ENCODE measurements at places on chromosomes 6 and 20.
A peak's percentile ranks its signal among the peaks of the same experiment; 100 is the strongest.

DNA sequence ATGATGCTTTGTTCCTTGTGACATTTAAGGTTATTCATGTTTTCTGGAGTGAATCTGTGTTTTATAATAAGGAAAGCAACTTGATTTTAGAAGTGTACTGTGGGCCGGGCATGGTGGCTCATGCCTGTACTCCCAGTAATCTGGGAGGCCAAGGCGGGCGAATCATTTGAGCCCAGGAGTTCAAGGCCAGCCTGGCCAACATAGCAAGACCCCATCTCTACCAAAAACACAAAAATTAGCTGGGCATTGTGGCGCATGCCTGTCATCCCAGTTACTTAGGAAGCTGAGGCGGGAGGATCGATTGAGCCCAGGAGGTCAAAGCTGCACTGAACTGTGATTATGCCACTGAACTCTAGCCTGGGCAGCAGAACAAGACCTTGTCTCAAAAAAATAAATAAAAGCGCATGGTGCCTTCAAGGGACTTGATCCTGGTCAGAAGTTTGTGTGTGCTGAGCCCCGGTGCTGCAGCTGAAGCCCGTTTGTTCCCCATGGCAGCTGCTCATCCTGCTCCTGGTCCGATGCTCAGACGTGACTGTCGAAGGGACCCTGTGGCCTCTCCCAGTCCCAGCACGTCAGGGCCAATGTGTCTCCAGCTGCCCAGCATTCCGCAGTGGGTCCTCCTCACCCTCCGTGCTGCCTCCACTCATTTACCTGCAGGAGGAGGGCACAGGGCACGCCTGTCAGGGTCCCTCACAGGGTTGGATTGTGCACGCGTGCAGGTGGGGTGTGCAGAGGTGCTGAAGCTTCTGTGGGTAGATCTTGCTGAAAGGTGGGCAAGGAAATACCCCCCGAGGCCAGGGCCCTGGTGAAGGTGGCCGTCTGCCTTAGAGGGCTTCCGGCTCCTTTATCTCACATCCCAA, 18.3 kb downstream of the ENTPD6 start:
- no peak for DNase-seq

GRCh38 chr20:63873477-63873971, 8.5 kb downstream of the TPD52L2 start:
- peak; percentile 56 for DNase-seq

DNA sequence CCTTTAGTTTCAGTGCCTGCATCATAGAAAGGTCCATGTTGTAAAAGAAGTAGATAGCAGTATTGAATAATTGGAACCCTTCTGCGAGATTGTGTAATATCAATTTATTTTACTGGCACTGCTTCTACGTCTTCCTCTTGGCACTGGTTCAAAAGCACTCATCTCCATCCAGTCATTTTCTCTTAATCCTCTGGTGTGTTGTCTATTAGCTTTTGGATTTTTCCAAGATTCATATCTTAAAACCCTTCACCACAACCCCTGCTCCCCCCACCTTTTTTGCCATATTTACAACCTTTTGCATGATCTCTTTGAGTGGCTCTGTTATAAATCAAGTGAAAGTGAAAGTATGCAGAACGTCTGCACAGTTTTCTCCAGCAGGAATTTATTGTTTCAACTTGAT, 76.6 kb upstream of the HSF2 start:
- peak; percentile 8 for DNase-seq

GRCh38 chr6:73302339-73302738, 39.3 kb upstream of the KHDC1 start:
- DNase-seq = no peak

DNA sequence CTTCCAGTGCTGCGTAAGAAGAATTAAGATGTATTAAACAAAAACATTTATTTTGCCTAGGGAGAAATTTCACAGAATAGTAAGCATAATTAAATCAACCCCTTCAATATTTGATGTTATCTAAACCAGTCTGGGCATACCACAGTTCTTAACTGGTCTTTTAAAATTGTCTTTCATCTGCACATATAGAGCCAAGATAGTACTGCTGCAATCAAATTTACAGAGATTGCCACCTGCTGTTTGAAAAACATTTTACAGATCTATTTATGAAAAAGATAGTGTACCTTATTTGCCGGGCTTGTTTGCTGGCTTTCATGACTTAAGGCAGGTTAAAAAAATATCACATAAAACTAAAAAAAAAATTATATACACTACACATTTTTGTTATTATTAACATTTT, 323.2 kb downstream of the ADGRB3 start:
- DNase-seq = no peak

DNA sequence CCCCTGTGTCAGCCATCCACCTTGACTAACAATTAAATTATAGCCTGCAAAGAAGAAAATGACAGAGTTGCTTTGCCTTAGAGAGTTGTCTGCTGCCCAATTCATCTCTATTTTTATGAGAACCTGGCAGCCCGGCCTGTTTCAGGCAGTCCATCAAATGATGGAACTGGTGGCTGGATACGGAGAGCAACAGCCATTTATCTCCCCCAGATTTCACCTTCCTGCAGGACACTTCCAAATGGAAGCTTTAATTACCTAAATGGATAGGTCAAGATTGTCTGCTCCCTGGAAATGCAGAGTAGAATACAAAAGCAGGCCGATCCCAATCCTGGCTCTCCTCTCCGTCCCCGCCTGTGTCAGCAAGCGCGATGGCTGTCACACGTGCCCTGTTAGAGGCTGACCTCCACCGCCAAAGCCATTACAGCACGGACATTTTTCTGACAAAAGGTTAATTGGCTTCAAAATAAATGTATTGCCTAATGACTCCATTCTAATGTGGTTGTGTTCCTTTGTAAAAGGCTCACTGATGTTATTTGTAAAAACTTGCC, 86.7 kb downstream of the PACRG start:
- DNase-seq = no peak

- peak; percentile 38 for DNase-seq
Measured at GRCh38 chr6:24283043-24283985, 74.5 kb downstream of the DCDC2 start.

DNA sequence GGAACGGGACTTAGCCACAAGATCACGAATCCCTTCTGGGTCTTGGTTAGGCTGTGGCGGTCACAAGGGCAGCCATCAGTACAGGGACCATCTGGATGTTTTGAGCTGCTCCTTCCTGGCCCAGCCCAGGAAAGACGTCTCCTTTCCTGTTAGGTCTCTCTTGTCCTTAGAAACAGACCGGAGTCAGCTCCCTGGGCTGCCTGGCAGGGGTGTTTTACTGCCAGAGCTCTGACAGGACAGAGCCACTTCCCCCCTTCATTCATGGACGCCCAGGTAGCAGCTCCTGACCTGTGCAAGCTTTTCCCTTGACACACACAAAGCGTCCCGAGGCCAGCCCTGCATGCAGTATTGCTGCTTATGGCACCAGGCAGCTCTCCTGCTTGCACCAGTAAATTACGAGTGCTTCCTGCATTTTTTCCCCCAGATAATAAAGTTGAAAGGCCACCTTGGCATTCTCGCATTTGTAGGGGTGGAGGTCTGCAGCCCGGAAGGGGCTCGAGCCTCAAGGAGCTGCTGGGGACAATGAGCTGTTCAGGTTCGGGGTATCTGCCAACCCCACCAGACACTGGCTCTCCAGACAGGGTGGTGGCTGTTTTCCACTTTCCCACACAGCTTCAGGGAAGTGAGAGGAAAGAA, 87.4 kb downstream of the NOL4L start:
- no peak for DNase-seq

DNA sequence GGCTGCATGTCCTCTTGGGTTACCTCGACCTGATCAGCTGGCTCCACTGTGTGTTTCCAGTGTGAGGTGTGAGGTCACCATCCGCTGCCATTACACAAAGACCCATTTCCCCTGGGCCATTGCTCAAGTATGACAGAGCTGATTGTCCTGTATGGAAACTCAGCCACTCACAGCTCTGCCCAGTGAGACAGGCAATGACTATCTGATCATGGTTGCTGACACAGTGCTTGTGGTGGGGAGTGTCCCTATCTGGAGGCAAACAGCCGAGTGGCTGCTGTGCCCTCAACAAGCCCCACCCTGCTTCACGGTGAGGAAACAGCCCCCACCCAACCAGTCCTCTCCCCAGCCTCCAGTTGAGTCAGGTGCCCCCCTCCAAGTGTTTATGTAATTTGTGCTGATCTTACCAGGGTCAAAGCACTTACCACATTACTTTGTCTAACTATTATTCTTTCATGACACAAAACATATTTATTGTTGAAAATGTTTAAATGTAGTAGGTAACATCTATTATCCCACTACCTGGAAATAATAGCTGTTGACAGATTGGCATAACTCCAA, 11.7 kb upstream of the MAPK13 start:
- no peak for DNase-seq

DNA sequence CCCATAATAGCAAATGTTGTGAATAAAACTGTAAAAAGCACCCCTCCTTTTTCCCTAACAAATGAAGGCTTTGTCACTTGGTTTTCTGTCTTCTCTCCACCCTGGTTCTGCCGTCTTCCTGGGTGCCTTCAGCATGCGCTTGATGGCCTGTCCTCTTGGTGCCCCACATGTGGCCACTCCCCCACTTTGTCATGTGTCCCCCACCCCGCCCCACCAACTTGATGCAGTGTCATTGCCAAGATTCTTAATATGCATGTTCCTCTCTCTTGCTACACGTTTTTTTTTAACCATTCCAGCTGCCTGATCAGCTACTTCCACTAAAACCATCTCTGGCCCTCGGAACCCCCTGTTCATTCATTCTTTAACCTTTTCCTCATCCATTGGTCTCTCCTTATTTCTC, 340.3 kb downstream of the QKI start:
- DNase-seq = no peak

- no peak for DNase-seq
Measured at GRCh38 chr6:81304466-81304865, 448.0 kb downstream of the TENT5A start.

DNA sequence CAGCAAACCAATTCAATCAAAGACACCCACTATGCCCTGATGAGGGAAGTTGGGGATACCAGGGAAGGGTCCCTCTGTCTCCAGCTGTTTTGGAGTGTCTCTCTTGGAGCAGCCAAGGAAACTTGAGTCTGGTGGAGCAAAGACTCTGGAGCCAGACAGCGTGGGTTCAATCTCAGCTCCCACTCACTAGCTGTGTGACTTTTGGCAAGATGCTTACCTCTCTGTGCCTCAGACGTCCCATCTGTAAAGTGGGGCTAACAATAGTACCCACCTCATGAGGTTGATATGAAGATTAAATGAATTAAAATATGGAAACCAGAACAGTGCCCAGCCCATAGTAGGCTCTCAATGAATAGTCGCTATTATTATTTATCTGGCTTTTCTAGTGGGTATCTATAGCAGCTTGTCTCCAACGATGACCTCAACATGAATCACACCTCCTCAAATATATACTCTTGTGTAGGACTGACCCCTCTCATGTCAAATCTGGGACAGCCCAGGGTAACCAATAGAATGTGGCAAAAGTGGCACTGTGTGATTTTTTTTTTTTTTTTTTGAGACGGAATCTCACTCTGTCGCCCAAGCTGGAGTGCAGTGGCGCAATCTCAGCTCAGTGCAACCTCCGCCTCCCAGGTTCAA, 99.2 kb upstream of the FOXP4 start:
- no peak for DNase-seq

DNA sequence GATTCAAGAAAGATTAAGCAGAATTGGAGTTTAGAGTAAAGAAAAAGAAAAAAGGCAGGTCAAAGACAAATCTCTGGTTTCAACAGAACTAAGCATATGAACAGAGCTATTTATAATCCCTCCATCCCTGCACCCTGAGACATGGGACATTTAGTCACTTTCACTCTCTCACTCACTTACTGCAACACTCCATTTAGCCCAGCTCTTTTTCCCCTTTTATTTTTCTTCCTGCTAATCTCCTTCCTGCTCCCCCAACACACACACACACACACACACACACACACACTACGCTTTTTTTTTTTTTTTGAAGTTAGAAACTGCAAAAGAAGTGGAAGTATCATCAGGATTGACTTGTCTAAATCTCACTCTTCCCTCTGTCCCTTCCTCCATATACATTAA, 45.1 kb upstream of the TBC1D7 start:
- no peak for DNase-seq

GRCh38 chr20:53439616-53440015, 154.0 kb downstream of the ZNF217 start:
- DNase-seq = no peak

- no peak for DNase-seq
Measured at GRCh38 chr6:63444768-63445167, 125.0 kb upstream of the LGSN start.

DNA sequence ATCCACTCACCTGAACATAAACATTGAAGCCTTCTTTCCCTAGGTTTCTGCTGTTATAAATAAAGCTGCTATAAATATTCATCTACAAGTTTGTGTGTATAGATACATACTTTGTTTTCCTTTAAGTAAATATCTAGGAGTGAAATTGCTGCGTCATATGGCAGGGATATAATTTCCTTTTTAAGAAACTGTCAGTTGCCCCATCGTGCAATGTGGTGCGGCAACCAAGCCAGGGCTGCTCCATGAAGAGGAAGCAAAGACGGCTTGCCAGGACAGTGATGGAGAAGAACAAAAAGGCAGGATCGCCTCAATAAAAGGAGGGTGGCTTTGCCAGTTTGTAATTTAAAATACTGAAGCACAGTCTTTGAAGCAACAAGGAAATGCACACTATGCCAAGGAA, 36.6 kb downstream of the CITED2 start:
- DNase-seq = no peak

DNA sequence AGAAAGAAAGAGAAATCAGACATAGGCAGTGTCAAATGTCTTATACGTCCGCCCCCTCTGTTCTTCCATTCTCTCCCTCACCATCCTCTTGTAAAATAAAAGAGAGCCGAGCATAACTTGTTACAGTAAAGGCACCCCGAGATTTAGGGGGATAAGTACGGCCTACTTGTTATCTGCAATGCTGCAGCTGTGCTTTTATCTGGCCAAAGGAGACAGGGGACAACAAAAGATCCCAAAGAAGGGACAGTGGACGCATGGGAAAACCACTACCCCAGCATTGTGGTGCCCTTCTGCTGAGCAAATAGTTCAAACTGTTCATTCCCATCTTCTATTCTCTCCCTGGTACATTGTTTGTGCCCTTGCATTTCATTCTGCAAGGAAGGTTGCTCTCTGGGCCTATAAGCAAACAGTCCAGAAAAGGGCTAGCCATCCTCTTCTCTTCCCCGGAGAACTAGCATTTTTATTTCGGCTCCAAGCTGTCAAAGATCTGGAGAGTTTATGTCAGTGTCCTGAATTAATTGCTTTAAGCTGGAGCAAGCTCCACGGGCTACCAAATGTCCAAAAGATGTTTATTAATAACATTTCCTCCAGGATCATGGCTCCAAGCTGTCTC, 22.3 kb downstream of the FOXA2 start:
- no peak for DNase-seq

GRCh38 chr20:23245553-23246181, 104.9 kb upstream of the NXT1 start:
- no peak for DNase-seq

DNA sequence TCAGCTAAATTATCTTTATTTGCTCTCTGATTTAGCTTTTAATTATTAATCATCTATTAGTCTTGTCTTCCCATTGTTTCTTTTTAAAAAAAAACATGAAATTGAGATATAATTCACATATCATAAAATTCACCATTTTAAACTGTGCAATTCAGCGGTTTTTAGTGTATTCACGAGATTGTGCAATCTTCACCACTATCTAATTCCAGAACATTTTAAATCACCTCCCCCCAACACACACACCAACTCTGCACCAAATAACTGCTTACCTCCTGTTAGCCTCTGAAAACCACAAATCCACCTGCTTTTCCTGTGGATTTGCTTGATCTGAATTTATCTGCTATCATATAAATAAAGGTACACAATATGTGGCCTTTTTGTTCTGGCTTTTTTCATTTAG, 8.8 kb upstream of the ABRACL start:
- DNase-seq = no peak
